Astrocyte of the cerebellum (primary cell): ENCODE measurements at places on chromosomes 6 and 20.
A peak's percentile ranks its signal among the peaks of the same experiment; 100 is the strongest.

DNA sequence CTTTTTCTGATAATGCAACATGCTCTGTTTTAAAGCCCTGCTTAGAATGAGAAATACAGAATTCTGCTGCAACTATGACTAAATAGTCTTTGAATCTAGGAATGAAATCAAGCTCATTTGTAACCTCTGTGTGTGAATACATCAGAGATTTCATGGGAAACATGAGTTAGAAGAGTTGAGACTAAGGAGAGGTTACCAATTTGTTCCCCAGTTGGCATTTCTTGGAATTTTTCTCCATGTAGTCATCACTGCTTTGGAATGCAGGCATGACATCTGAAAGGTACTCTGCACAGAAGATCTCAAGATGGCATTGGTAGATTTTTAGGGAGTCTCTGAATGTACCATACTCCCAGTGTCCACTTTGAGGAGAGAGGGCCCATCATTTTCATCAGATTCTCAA lies 237.2 kb downstream of the TFAP2A start:
- DNase-seq, result no peak

DNA sequence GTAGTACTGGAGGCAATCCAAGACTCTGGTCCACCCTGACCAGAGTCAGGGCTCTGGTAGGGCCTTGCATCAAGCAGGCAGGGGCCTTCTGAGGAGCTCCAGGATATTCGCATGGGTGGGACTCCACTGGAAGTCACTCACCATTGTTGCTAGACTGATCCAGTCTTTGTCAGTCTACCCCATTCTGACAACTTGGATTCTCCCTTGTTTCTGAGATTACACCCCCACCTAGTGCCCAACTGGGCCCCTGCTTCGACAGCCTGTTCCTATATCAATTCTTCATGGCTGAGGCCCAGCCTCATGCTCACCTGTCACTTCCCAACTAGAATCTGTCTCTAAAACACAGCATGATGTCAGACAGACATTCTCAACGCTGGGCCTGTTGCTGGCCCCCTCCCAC lies 5.2 kb downstream of the SLC35D3 start:
- no peak for DNase-seq

DNA sequence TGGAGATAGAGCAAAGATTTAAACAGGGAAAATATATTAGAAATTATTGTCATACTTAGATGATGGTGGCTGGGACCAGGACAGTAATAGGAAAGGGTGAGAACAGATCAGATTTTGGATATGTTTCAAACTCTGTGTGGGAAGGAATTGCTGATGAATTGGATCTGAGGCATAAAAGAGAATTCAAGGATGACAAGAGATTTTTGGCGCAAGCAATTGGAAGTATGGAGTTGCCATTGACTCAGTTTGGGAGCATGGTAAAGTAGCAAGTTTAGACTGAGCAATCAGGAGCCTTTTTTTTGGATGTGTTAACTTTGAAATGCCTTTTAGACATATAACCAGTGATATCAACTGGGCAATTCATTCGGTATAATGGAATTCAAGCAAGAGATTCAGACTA lies 14.4 kb downstream of the TAB2 start:
- DNase-seq, result no peak

DNA sequence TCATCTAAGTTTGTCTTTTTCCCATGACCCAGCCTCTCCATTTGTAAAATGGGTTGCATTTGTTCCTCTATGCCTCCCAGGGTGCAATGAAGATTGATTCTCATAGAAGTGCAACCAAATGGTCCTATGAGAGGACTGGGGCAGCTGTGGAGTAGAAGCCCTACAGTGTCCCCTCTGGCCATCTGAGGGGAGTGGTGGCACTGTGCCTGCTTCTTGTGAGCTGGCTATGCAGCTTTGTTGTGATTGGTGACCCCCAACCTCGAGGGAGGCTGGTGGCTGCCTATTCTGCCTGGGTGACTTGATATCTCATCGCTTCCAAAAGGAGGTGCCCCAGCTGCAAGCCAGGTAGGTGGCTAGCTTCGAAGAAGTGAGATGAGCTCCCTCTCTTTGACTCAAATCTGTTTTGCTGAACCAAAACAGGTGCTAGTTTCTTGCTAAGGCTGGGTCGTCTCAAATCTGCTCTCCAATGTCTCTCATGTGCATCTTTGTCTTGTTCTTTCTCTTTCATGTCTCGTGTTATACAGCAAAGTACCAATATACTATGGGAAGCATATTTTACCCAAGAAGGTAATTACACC lies 33.9 kb downstream of the TXLNB start:
- no peak for DNase-seq

- DNase-seq, result no peak
Observed at GRCh38 chr6:76708641-76709331, 636.3 kb upstream of the IMPG1 start.

GRCh38 chr6:154605178-154605881 lies 94.8 kb upstream of the CNKSR3 start:
- DNase-seq, result peak; percentile 57

GRCh38 chr6:75489025-75489424 lies 4.6 kb downstream of the FILIP1 start:
- DNase-seq, result no peak

GRCh38 chr6:30979141-30979540 lies 4.4 kb upstream of the MUC21 start:
- no peak for DNase-seq

GRCh38 chr20:63896264-63897105 lies 1.6 kb downstream of the DNAJC5 start:
- DNase-seq, result no peak

DNA sequence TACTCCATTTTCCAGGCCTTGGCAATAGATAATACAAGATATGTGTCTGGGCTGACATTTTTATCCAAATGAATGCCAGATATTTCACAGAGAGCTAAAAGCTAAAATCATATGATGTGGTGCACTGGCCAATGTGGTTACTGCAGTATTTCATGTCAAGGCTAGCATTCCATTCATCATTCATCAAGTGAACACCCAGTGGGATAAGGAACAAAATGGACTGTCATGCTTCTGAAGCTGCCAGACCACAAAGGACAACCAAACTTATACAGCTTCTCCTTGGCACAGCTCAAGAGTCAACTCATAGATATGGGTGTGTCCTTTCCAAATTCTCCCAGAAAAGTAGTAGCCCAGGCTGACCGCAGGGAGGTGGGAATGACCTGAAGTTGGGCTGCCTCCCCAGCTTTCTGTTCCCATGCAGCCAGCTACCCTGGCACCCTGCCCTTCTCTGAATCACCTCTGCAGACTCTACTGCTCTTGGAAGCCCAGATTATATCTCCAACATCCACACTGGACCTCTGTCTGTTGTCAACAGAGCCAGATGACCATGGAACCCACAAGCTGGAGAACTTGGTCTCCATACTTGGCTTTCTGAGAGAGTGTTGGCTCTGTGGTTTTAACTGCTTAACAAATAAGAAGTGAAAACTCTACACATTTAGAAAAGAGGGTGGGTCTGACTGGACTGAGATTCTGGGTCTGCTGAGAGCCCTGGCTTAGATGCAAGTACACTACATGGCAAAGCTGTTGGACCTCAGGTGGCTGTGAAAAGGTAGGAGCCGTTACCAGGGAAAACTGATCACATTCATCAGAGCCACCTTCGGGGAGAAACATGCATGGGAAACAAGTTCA lies 122.8 kb downstream of the ALDH8A1 start:
- peak; percentile 99 for DNase-seq

- DNase-seq, result no peak
Observed at GRCh38 chr6:113486199-113486598, 370.9 kb upstream of the MARCKS start.

DNA sequence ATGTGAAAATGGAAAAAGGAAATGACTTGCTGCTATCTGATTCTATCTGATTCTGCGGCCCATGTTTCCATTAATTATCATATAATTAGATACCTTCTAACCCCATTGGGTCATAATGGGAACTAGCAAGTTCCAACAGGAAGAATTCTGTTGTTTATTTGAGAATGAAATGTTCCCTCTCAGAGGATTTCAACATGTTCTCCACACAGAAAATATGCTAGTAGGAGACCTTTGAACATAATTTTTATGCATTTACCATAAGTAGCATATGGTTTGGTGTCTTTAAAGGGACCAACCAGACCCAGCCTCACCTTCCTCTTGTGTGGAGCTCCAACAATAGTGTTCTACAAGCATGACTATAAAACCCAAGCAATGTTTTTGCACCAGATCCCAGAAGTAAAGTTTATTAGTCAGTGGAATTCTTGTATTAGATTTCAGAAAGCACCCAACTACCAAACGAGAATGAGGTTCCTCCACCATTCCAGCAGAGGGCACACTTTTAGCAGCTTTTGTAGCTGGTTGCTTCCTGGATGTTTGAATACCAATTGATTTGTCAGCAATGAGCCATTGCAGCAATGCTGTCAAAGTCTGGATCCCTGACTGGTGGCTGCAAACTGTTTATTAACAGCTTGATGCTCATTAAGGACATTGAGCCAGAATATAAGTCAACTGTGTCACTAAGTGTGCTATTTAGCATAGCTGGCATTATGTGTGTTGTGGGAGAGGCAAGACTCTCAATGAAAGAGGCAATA lies 143.6 kb upstream of the GJE1 start:
- DNase-seq, result peak; percentile 57

DNA sequence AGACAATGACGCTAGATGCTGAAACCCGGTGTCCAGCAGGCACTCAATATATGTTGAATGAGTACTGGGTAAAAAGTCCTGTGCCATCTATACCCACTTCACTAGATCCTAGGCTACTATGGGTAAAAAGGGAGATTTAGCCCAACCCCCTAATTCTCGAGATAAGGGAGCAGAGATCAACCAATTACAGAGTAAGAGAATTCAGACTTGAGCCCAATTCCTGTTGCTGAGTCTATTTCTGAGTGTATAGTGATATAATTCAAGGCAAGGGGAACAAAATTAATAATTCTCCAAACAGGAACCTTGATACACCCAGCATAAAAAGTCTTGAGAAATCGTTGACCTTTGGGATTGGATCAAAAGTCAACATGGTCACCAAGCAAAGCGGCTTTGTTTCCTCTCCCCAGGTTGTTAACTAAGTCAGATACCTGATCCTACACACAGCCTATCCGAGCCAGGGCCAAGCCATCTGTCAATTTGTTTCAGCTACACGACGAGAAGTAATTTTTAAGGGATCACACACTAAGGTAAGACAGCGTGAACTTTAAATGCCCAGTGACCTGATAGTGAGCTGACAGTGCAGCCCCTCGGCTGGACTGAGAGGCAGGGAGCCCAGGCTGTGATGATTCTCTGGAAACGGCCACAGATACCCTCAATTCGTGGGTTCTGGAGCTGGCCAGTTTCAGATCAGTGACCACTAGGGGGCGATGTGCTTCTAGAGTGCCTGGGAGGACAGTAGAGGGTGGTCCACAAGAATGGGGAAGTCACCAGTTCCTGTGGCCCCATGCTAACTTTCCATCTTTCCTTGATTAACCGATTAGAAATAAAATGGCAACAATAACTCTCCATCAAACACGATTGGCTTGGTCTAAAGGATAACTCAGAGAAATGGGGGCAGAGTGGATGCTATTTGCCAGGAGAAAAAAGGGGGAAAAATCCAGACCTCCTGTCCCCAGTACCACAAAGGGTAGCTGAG lies 46.2 kb downstream of the SLC22A23 start:
- peak; percentile 49 for DNase-seq

- DNase-seq, result no peak
Observed at GRCh38 chr6:6766230-6766905, 177.8 kb downstream of the LY86 start.

DNA sequence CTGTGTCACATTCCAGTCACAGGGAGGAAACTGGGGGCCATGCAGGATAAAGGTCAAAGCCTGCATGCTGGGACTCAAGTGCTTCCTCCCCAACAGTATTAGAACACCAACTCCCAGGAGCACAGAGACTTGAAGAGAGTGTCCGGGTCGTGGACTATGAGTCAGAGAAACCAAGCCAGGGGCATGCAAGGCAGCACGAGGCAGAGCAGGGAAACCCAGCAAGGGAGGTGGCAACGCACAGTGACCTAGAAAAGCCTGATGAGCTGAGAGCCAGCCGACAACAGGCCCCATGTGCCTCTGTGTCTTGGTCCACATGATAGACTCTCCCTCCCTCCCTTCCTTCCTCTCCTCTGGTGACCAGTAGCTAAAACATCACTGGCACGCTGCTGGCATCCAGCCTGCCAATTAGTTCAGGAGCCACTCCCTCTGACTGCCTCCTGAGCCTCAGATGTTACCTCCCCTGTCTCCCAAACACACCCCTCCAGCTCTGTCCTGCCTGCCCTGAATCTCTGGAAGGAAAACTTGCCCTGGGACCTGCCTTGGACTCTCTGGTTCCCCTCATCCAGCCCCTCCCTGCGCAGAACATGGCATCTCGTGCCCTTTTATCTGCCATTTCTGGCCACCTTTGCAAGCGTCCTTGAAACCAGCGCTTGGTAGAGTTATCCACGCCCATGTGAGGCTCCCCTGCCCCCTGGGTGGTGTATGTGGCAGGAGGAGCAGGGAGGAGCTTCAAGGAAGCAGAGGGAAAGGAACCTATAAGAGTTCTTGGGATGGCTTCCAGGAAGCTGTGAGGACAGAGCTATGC lies 16.2 kb upstream of the RNF39 start:
- DNase-seq, result no peak

GRCh38 chr20:60057866-60058807 lies 99.9 kb downstream of the CDH26 start:
- DNase-seq, result peak; percentile 41

DNA sequence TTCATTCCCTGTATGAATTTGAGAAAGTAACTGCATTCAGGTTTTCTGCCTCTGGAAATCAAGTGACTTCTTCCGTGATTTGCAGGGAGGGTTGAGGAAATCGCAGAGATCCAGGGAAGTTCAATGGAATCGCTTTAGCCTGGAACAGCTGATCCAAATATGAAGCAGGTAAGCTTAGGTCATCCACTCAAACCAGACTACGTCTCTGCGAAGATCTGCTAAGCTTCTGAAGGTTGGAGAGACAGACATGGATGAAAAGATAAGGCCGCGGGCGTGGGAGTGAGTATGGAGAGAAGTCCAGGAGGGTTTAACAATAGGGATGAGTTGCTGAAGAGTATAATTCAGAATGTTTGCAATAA lies 34.2 kb upstream of the BTN3A2 start:
- no peak for DNase-seq

GRCh38 chr6:155303361-155303870 lies 10.9 kb downstream of the TFB1M start:
- no peak for DNase-seq

DNA sequence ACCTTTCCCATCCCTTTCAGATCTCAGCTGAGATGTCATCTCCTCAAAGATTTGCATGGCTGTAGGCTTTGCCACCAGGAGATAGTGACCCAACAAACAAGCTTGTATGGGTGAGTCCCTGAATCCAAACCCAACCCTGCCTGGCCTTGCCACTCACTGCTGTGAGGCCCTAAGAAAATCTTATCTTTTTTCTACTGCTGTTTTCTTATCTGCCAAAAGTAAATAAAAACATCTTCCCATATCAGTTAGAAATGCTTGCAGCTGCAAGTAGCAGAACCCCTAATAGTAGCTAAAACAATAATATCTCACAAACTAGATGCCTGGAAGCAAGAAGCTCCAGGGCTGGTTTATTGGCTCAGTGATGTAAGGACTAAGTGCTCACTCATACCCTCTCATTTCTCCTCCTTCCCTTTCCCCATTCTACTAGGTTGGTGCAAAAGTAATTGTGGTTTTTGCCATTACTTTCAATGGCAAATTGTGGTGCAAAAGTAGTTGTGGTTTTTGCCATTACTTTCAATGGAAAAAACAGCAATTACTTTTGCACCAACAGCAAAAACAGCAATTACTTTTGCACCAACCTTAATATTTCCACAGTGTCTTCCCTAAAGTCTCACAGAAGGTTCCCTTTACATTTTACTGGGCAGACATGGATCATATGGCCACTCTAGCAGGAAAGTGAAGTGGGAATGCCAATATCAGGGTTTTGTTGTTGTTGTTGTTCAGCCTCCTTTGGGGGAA lies 56.7 kb upstream of the PSMF1 start:
- DNase-seq, result no peak

- no peak for DNase-seq
Observed at GRCh38 chr6:15420959-15421438, 175.1 kb downstream of the JARID2 start.
